ENCODE measurements at places on chromosomes 6 and 20.

DNA sequence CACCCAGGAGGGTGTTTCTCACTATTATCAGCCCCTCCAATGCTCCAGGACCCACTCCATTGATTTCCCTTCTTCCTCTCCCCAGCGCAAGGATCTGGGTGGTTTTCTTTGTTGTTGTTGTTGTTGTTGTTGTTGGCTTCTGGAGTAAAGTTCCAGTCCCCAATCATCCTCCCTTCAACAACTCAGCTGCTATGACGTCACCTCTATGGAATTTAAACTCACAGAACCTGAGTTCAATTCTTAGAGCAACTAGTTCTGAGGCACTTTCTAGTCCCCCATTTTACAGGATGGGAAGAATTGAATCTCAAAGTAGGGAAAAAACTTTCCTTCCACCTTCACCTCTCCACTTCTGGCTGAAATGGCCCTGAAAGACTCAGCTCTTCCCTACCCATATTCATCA lies 9.7 kb upstream of the WFDC8 start:
- DNase-seq = no peak

- no peak for DNase-seq
Measured at GRCh38 chr20:47167846-47168245, 188.7 kb downstream of the ZMYND8 start.

DNA sequence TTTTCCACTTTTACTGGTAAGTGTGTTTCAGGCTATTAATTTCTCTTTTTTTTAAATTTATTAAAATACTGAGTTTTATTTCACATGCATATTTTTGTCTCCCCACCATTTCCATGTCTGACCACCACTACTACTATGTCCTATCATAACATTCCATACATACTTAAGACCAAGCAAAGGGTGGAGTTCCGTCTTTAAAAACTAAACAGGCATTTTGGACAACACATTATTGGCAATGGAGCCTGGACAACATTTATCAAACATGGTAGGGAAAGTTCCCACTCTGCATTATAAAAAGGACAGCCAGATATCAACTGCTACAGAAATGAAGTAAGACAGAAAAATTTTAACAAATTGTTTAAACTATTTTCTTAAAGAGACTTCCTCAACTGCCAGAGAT lies 91.9 kb downstream of the LMBRD1 start:
- no peak for DNase-seq

GRCh38 chr6:144898052-144898689 lies 613.0 kb downstream of the UTRN start:
- no peak for DNase-seq

DNA sequence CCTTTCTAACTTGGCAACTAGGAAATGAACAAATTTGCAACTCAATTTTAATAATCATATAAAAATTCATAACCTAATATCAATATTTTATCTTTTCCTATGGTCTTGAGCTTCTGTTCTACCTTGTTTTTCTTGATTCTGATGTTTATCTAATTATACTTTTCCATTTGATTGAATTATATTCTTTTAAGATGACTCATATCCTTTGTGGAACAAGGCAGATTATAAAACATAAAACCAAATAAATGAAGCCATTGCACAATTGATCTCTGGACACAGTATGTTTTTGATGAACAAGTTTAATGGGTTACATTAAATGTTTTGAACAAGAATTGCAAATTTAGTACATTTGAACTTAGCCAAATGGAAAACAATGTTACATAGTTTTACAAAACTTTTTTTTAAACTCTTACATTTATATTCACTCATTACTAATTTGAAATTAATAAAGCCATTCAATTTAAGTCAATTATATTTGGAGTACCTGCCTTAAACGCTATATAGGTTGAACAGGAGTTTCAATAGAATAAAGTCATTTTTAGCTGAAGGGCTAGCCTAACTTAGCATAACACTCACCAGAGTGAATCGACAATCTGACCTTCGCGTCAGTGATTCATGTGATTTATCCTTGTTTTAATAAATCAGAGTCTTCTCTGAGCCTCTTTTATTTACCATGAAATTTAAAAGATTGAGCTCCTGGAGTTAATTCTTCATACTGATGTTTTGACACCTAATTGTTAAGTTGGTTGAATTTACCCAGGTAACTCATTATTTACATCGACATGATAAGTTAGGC lies 3.8 kb downstream of the NCOA7 start:
- DNase-seq = no peak

GRCh38 chr6:6635869-6636268 lies 47.3 kb downstream of the LY86 start:
- no peak for DNase-seq

DNA sequence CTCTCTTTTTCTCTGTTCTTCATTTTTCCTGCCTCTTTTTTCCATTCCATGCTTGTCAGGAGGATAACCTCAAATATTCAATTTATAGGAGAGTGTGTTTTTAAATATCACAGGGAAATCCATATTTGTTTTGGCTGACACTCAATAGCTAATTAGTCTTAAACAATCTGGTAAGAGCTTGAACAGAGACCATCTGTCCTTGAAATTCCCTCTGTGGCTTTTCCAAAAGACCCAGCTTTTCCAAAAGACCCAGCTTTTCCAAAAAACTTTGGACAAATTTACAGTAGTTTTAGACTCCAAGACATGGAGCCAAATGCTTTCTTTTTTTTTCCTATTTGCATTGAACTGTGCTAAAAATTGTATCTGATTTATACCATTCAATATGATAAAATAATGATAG lies 127.4 kb upstream of the FAM83B start:
- no peak for DNase-seq

- DNase-seq = no peak
Measured at GRCh38 chr20:64107736-64108457, 532 bp upstream of the NPBWR2 start.

- DNase-seq = no peak
Measured at GRCh38 chr6:489001-489400, 97.4 kb downstream of the IRF4 start.

Data from activated CD8-positive, alpha-beta memory T cell treated with anti-CD3 and anti-CD28 coated beads for 1 hour (primary cell).